Muscle of leg (tissue), 16 donors: ENCODE measurements at places on chromosomes 1 and 21. TPM values are rescaled to one million over a fixed set of nuclear protein-coding genes. Genes with fewer than 3 reads are reported as not detected.

SLC6A9 gene
- total RNA-seq = 1.6 TPM

IPP gene
- total RNA-seq = 15.2 TPM

RGSL1 gene
- total RNA-seq = not detected

TMEM200B gene
- total RNA-seq = 10.1 TPM

SPRR2A gene
- not detected for total RNA-seq

BMP8A gene
- 0.40 TPM for total RNA-seq

TIAM1 gene
- total RNA-seq = 14.1 TPM
